ENCODE measurements at places on chromosomes 12 and 14. TPM values are rescaled to one million over a fixed set of nuclear protein-coding genes. Genes with fewer than 3 reads are reported as not detected.

Gene KRT74
- total RNA-seq = not detected

Gene PAPOLA
- 69.3 TPM for total RNA-seq

Gene GRIP1
- not detected for total RNA-seq

Gene TTC9
- total RNA-seq = 0.06 TPM

Gene GALNT8
- total RNA-seq = 0.13 TPM

Gene FAIM2
- not detected for total RNA-seq
